ENCODE measurements at places on chromosomes 5 and 9.

DNA sequence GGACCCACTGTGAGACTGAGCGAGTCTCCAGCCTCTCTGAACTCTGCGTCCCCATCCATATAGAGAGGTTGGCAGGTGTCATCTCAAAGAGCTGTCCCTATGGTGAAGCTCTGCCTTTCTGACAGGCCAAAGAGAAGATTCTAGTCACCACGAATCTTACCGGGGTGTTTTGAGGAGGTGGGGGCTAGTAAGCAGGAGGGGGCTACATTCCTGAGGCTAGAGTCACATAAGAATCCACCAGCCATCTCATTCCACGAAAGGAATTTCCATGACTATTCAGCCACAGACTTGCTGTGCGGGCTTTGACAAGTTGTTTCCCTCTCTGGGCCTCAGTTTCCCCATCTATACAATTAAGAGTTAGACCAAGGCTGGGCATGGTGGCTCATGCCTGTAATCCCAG, 16.3 kb downstream of the PDGFRB start:
- no peak for DNase-seq

DNA sequence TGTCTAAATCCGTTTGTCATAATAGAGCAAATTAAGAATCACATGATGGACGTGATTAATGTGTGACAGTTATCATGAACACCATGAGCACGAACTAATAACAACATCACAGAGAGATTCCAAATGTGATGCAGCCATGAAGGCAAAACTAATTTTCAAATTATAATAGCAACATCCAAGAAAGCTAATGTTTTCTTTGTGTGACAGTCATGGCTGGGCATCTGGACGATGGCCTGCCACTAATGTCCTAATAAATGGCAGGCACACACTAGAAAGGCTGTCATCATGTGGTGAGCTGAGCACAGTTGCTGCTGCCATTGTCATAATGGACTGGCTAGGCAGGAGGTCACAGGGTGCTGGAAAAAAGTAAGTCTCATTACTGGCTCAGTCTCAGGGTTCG, 280.0 kb upstream of the EFNA5 start:
- DNase-seq = no peak

GRCh38 chr9:91948597-91949391, 1.2 kb downstream of the ROR2 start:
- no peak for DNase-seq

- DNase-seq = no peak
Observed at GRCh38 chr9:124843456-124844034, 9.7 kb upstream of the WDR38 start.

- no peak for DNase-seq
Observed at GRCh38 chr9:112555844-112556482, 69.3 kb downstream of the KIAA1958 start.

DNA sequence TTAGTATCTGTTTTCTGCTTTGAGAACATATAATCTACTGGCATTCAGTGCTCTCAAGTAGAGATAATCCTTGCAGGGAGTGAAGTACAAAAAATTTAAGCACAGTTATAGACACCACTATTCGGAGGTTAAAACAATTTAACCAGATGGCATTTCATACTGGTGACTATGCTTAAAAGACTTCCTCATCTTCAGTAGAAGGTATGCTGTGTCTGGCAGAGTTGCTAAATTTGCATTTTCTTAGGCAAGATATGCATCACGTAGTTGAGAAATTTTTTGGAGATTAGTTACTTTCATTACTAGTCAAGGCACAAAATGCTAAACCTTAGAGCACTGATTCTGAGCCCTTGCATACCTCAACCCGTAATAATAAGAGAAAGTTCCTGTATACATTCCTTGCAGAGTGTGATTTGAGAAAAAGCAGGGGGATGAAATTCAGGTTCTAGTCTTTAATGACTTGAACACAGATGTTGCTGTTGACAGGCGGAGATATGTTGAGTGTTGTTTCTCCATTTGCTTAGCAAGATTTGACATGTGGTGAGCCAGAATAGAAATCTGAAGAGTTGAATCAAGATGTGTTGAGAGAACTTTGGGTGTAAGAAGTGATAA, 70.8 kb upstream of the STARD4 start:
- no peak for DNase-seq

DNA sequence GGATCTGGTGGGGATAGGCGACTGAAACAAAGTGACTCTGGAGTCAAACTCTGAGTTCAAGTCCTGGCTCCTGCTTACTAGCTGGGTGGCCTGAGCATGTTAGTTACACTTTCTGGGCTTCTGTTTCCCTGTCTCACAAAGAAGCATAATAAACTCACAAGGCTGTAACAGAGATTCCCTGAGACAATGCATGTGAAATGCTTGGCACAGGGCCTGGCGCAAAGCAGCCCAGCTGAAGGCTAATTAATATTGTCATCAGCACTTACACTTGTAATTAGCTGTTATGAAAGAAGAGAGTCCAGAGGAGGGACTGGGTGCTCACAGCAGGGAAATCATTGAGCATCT, 64.1 kb upstream of the SPOCK1 start:
- no peak for DNase-seq

- DNase-seq = no peak
Observed at GRCh38 chr5:43874772-43875171, 271.8 kb downstream of the NNT start.

DNA sequence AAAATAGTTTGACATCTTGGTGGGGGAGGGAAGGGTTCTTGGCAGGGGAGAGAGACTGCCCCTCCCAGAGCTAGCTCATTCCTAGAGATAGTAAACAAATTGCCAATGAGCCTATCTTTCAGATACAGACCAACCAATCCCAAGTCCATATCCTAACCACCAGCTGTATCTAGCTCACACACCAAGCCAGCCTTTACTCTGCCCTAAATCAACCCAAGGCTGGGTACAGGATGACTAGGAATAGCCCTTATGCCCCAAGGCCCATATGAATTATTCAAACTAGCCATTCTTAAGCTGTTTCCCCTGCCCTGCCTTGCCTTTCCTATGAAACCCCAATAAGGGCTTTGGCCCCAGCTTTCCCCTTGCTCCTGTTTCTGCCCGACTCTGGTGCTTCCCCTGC, 281.3 kb upstream of the PANK3 start:
- no peak for DNase-seq

DNA sequence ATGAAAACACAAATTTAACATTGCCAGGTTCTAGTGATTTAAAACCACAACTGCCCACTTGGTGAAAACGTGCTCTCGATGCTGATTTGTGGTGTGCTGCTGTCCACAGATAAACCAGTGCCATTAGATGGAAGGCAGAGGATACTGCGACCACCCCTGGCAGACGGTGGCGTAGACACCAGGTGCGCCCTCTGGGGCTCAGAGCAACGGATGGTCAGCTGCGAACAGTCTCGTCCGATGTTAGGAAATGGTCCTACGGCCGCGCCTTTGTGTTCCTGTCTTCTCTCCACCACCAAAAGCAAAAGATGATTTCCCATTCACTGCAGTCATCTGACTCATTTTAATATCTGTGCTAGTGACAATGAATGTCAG, 43.2 kb downstream of the UBE2QL1 start:
- no peak for DNase-seq

GRCh38 chr9:88218726-88219125, 80.5 kb upstream of the SPATA31C2 start:
- DNase-seq = no peak

DNA sequence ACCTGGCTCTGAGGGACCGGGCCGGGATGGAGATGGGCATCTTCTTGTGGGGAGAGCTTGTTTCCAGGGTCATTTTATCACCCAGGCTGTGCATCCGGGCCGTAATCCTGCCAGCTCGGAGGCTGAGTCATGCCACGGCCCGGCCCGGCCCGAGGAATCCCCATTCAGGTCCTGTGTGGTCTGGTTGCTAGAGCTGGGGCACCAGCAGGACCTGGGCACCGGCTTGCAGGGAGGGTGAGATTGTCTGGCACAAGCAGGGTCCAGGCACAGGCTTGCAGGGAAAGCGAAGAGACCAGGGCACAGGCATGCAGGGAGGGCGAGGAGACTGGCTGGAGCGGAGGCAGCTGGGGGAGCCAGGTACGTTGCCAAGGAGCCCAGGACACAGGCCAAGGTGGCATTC, 106.8 kb downstream of the RXRA start:
- no peak for DNase-seq

- no peak for DNase-seq
Observed at GRCh38 chr5:151171529-151171928, 13.9 kb upstream of the ANXA6 start.

DNA sequence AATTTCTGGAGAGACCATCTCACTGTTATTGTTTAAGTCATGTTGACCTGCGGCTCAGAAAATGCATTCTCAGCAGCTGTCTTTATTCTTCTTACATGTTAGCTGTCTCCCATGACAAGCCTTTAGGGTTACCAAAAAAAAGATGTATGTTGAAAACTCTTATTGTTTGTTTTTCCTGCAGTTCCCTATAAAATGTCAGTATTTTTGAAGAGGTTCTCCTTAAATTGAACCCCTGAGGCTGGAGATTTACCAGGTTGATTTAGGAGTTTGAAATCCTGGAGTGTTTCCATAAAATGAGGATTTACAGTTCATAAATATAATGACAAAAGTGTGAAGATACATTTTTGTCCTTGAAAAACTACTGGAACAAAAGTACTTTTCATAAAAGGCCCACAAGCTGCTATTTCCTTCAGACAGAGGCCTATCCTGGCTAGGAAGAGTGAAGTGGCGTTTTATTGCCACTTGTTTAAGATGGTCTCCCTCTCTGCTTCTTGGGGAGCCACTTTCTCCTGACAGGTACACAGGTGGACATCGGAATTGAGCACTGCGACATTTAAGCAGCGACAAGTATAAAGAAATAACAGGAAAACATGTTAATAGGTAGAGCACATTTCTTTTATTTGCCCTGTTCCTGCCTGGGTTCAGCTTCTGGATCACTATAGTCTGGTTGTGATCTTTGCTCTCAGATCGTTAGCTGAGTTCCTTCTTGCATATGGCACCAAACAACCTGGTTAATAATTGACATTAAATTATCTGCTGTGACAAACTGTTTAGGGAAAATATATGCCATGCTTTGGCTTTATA, 344.8 kb upstream of the RPS23 start:
- no peak for DNase-seq

- DNase-seq = no peak
Observed at GRCh38 chr9:32841314-32841713, 58.0 kb downstream of the TMEM215 start.

DNA sequence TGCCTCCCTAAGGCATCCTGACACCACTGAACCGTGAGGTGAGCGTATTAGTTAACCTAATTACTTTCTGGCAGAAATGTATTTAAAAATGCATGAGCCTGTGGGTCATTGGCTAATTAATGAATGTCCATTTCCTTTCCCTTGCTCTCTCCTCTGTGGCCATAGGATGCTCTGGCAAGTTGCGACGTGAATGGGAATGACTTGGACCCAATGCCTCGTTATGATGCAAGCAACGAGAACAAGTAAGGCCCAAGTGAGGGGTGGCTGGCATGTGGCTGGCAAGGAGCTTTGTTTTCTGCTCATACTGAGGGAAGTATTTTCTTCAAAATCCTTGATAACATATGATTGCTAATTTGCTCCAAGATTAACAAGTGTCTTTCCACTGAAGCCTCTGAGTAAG, 136.3 kb downstream of the PCSK5 start:
- DNase-seq = no peak

DNA sequence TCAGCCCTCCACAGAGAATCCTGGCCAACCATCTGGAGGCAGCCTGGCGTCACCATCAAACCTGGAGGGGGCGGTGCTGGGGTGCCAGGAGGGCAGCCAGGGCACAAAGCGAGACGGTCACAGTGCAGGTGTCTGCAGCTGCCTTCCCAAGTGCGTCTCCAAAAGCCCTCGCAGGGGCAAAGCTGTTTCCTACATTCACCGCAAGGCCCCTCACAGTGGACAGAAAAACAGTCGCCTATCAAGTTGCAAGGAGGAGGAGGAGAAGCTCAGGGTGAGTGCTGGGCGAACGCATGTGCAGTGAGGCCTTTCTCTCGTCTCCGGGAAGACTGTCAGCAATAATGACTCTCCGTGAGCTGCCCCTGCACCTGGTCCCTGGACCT, 18.0 kb upstream of the LHX3 start:
- DNase-seq = no peak

GRCh38 chr5:169732841-169733240, 95.8 kb downstream of the DOCK2 start:
- DNase-seq = no peak

- no peak for DNase-seq
Observed at GRCh38 chr9:4371108-4371507, 71.2 kb upstream of the GLIS3 start.

DNA sequence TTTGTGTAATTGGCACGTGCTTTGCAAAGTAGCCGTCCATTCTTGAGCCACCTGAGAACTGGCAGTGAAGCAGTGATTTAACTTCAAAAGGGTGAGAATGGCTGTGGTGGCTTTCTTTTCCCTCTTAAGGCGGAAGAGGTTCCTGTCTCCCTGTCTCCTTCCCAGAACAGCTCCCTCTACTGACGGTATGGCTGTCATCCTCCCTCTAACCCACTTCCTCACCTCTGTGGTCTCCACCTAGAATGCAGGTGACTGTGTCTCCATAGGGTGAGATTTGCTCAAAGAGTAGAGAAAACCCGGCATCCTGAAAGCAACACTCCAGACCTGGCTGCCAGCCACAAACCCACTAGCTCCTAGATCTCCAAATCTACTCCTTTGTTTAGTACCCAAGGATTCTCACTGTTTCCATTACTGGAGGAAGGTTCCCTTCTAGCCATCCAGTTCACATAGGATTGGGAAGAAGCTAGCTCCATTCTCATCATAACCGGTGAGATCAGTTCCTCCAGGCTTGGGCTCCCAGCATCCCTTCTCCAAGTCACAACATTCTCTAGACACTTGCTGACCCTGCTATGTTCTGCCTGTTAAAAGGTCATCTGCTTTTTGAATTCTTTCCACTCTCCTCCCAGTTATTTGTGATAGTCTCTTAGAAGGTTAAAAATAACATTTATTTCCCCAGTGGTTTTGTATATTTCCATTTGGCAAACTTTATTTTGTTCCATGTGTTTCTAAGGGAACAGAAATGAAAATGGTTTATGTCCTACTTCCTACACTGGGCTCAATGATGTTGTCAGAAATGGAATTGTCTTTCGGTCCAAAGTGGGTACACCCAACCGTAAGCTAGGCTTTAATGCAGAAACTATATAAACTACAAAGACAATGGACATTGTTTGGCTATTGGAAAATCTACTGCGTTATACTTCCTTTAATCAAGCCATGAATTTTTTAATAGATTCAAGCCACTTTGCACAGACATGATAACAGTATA, 269.4 kb downstream of the CWC27 start:
- no peak for DNase-seq

DNA sequence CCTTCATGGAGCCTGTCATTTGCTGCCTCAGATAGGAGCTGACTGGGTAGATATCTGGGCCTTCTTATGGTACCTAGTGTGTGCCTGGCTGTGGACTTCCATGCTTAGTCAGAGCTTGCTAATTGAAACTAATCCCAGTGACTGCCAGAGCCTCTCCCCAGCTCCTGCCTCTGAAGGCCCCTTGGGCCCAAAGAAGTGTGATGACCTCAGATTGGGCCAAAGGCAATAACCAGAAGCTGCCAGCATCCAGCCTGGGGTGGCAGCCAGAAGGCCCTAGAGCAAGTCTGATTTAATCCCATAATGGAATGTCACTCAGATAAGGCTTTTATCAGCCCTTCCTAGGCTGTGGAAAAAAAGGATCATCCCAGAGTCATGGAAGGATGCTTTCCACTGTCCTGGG, 17.1 kb upstream of the CDC23 start:
- DNase-seq = no peak

GRCh38 chr5:172044631-172045314, 38.3 kb upstream of the FBXW11 start:
- no peak for DNase-seq

Measured in hypothalamus (tissue), 51 donors.